Activated CD8-positive, alpha-beta memory T cell treated with anti-CD3 and anti-CD28 coated beads, Interleukin-2, amount 10 ng/mL, durations not matched to agents 7 days and 5 days (primary cell): ENCODE measurements at places on chromosomes 3 and 15.

- no peak for DNase-seq
Observed at GRCh38 chr3:29255854-29256696, 24.8 kb upstream of the RBMS3 start.

GRCh38 chr3:18830087-18830486 is 318.2 kb upstream of the KCNH8 start:
- DNase-seq, result no peak

GRCh38 chr3:129266651-129267050 is 12.0 kb upstream of the HMCES start:
- DNase-seq, result no peak

- no peak for DNase-seq
Observed at GRCh38 chr3:126997455-126998038, 14.6 kb downstream of the PLXNA1 start.

DNA sequence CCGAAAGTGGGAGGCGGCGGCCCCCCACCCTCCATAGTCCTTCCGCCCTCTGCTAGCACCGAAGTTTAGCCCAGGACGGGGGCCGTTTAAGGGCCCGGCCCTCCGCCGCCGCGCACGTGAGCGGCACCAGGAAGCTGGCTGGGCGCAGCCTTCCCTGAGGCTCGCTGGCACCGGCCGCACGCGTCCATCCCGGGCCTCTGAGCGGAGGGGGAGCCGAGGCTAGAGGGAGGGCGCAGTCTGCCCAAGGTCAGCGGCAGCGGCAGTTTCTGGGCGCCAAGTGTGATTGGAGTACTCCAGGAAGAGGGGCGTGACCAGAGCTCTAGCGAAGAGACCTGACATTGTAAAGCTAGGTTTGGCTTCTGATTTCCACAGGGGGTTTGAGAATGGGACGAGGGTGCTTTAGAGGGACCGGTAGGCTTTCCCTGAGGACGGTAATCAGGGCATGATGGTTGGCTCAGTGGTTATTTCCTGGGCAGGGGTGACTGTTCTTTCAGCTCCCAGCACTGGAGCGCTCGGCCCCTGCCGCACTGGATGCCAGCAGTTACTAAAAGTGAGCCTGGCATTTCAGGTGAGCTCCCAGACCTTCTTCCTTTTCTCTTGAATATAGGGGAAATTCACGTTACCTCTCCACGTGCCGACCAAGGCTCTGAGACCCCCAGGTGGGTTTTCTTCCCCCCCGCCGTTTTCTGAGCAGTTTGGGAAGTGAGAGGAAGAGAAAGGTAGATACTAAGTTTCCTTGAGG is 853 bp downstream of the TEX264 start:
- peak; percentile 78 for DNase-seq

DNA sequence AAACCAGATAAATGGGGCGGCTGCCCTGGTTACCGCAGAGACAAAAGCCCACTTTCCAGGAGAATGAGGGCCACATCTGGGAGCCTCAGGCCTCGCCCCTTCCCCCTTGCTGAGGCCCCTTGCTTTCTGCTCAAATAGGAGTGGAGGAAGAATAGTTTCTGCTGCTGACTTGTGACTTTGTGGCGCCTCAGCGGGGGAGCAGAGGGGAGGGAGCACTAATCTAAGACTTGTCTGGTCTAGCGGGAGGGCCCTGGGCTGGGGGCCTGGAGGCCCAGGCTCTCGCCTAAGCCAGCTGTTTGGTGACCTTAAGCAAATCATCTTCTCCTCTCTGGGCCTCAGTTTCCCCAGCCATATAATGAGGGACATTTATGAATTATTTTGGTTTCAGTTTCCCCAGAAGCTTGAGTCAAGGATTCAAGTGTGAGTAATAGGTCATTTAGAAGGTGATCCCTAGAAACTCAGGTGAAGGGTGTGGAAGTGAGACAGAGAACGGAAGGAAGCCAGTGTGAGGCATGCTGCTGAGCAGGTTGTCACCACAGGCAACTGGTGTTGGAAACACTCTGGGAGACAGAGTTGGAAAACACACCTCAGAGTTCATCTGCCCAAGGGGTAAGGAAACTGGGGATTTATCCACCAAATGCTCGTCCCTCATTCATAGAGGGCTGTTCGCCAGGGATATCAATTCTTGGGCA is 25.9 kb upstream of the SMAD3 start:
- DNase-seq, result no peak

DNA sequence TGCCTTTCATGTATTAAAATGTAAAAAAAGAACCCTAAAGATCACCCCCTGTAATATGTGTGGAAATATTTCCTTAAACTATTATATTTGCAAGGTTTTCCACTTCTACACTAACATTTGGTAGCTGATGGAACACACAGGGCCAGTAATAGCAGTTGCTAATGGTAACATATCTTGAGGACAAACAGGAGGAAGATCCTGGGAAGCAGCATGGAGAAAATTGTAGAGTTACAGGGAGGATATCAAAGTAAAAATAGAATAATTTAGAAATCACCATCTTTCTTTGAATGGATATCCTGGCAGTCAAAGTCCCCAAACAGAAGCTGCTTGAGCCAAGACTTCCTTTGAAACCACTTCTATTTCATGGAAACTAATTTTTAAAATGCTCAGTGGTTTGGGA is 29.5 kb upstream of the OSTN start:
- DNase-seq, result no peak

- no peak for DNase-seq
Observed at GRCh38 chr3:16871915-16872842, 12.6 kb upstream of the PLCL2 start.

DNA sequence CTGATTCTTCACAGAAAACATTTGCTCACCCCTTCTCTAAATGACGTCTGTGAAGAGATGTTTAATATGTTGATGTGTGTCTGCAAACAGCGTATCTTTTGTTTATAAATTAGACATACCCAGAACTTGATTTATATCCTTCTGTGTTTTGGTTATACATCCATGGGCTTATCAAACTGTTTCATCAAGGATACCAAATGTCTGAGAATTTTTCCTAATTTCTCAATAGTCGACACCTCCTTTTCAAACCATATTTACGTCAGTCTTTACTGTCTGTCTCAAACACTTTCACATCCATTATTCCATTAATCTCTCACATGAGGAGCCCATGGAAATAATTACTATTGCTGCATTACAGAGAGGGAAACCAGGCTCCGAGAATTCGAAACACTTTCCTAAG is 85.4 kb downstream of the FGF12 start:
- DNase-seq, result no peak

DNA sequence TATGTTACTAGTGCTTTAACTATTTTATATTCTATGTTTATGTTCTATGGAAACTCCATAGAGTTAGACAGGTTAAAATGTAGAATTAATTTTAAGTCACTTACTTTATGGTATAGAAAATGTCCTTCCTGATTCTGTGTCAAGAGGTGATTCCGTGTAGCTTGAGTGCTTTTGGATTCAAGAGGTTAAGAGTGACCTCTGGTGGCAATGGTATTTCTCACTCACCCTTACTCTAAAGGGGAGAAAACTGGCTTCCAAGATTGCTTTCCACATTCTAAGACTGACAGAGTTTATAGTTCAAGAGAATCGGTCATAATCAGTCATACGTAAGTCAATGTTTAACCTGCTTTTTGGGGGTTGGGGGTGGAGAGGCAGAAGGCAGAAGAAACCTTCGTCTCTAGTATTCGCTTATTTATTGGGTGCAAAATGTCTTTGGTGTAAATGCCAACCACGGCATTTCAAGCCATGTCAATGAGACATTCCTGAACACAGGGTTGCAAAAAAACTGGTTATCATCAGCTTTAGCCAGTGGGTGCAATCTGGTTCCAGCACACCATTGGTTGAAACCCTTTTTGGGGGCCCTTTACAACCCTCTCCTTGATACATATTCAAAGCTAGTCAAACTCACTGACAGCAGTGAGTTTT is 92.0 kb upstream of the VGLL3 start:
- no peak for DNase-seq

- no peak for DNase-seq
Observed at GRCh38 chr3:129595544-129596193, 10.8 kb downstream of the PLXND1 start.

DNA sequence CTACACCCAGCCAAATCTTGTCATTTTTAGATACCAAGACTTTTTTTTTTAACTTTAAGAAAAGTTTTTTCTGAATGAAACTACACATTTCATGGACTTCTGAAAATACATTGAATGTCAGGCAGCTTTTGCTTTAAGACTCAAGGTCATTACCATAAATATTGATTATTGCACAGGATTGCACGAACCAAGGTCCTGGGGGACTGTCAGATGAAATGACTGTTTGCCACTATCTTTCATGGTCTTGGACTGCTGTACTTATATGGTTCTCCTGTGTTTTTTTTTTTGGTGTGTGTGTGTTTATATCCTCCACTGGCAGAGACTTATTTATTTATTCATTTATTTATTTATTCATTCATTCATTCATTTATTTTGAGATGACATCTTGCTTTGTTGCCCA is 6.9 kb upstream of the MYO1E start:
- no peak for DNase-seq

DNA sequence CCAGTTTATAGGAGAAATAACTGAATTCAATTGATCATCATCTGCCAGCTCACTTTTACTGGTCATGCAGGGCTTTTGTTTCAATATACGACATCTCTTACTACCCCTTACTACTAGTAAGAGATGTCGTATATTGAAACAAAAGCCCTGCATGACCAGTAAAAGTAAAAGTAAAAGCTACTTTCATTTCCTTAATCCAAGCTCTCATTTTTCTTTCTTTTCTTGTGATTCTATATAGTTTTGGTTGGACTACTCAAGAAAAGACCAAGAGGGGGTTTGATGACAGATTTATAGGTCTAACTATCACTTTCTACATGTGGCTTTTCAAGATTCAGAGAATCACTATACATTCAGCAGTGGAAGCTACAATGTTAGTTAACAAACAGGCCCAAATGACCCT is 1237.3 kb downstream of the ROBO2 start:
- DNase-seq, result no peak
